ENCODE measurements at places on chromosomes 6 and 20.

DNA sequence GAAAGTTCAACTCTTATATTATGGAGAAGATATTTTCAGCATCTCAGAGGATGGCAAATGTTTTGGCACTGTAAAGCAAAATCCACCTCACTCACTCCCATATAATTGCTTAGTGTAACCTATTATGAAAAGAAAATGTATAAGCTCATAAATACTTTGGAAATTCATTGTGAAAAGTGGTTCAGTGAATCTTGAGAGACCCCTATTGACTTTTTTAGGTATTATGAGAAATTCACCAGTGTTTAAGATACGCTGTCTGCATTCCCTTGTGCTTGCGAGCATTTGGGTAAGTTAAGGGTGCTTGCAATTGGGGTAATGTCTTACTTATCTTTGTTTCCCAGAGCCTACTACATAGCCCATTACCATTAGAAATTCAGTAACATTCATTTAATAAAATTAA is 66.3 kb upstream of the BMP5 start:
- no peak for DNase-seq

- DNase-seq = no peak
Measured at GRCh38 chr6:43771858-43772680, 2.1 kb downstream of the VEGFA start.

DNA sequence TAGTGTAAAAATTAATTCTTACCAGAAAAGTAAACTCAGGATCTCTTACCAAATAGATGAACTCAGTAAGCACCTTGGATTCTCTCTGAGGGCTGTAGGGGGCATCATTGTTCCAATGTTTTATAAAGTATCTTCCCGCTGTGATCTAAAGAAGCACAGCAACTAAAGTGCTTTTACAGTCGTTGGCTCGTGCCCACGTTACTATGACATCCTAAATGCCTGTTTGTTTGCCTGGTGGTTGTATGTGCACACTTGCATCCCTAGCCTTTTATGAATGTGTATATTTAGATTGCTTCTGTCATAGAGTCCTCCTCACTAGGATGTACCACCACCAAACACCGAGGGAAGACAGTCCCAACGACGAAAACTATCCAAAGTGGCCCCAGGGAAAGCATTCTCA is 34.5 kb downstream of the SLX4IP start:
- DNase-seq = peak; percentile 51

DNA sequence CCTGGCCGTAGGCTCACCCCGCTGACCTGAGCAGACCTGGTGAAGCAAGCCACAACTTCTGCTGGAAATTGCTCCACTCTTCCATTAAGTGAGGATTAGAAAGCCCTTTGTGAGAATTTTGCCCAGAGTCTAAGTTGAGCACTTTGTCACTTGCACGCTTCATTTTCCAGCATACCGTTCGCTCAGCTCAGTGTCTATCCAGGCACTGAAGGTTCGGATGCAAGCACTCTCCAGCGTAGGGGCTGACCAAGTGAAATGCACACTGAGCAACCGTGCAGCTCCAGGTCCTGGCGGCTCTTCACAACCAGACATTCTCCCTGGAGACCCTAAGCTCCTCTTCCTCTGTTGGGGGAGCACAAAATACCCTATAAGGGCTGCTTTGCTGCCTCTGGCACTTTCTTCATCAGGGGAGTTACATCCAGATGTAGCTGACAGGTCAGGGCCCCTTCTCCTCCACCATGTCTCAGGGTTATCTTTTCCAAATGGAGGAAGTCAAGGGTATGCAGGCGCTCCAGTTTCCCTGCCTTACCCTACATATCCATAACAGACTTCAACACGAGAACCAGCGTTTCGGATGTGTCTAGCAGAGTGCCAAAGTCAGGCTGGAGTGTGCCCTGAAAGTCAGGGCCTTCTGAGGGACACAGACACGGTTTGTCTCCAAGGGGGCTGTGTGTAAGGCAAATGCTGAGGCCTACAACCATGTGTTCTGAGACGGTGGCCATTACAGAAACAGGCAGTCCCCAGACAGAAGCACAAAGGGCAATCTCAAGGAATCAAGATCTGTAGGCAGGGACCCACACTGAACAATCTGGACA is 146.7 kb upstream of the AFDN start:
- no peak for DNase-seq

DNA sequence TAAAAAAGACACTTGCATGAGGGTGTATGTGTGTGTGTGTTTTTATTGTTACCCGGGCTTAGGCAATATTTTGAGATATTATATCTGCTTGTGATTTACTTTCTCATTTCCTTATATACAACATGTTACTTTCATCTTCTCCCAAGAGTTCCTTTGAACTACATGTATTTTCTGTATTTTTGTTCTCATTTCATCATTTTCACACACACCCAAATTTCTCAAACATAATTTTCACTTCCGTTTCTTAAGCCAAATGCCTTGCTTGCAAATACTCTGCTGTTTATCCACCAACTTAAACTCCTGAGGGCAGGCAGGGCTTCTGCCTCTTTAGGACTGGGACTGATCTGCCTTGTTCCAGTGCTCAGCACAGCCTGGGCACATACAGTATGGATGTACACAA is 69.3 kb upstream of the FYN start:
- no peak for DNase-seq
